T-helper 2 cell treated with Interferon-gamma antibody and Interleukin-4, amounts not matched to agents 100 ng/mL and 5 ng/mL, for 36 hours (primary cell): ENCODE measurements at places on chromosomes 11 and 22. TPM values are rescaled to one million over a fixed set of nuclear protein-coding genes. Genes with fewer than 3 reads are reported as not detected.

Gene OR52N1
- total RNA-seq, result 0.23 TPM in 1 of 2 replicates, not detected in the other

Gene TEX54
- 0.77 TPM in 1 of 2 replicates, not detected in the other for total RNA-seq

Gene P2RY2
- 0.07 TPM in 1 of 2 replicates, not detected in the other for total RNA-seq

Gene VSTM5
- total RNA-seq, result not detected in 2 replicates

Gene IRAG1
- total RNA-seq, result not detected in 2 replicates

Gene UFD1
- total RNA-seq, result 100 and 108 TPM in 2 replicates
